ENCODE measurements at places on chromosomes 3 and 15. TPM values are rescaled to one million over a fixed set of nuclear protein-coding genes. Genes with fewer than 3 reads are reported as not detected.

DNA sequence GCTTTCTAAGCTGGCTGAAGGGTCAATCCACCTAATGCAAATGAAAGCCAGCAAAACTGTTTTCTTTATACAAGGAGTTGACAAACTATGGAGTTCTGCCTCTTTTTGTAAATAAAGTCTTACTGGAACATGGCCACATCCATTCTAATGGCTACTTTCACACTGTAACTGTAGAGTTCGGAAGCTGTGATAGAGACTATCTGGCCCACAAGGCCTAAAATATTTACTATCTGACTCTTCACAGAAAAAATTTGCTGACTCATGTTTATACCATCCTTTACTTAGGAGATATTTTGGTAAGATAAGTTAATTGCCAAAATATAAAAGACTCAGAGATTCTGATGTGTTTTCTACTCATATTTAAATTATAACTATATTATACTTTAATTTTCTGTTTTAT lies 93.7 kb upstream of the GK5 start:
- no peak for DNase-seq

DNA sequence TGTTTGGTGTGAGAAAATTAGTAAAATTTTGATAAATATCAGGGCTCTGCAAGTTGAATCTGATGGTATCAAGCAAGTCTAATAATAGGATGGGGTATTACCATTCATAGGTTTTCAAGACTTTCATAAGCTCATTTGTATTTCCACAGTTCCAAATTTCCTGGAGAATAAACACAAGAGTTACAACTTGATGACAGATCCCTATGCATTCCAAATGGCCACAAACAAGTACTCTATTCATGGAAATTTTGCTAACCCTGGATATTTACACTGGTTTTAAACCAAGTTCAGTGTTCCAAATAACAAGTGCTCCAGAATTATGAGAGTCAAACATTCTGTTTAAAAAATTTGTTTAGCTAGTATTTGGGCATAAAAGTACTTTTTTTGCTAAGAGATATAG lies 75.0 kb upstream of the CNTN6 start:
- DNase-seq, result peak; percentile 2

GRCh38 chr3:96619475-96619874 lies 194.9 kb upstream of the EPHA6 start:
- no peak for DNase-seq

DNA sequence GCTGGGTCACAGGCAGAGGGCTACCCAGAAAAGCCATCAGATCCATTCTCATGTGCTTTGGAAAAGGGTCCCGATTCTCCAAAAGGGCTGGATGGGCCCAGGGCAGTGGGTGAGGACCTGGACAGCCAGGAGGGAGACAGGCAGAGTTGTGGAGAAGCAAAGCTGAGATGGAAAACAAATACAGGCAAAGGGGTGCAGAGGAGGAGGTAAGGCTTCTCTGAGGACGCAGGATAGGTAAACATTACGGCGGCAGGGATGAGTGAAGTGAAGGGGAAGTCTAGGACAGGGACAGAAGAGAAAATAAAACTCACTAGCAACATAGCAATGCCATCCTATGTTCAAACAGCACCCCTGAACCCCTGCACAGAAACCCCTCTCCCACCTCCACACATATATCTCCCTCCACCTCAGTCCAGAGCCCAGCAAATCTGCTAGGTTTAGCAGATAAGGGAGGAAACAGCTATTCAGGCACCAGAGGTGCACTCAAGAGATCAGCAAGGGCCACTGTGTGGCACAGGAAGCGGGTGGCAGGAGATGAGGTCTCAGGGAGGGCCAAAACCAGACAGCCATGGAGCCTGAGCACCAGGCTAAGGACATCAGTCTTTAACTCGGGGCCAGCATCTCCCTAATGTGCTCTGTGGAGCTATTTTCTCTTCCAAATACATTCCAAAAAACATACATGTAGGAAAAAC lies 51.3 kb downstream of the HOMER2 start:
- no peak for DNase-seq

DNA sequence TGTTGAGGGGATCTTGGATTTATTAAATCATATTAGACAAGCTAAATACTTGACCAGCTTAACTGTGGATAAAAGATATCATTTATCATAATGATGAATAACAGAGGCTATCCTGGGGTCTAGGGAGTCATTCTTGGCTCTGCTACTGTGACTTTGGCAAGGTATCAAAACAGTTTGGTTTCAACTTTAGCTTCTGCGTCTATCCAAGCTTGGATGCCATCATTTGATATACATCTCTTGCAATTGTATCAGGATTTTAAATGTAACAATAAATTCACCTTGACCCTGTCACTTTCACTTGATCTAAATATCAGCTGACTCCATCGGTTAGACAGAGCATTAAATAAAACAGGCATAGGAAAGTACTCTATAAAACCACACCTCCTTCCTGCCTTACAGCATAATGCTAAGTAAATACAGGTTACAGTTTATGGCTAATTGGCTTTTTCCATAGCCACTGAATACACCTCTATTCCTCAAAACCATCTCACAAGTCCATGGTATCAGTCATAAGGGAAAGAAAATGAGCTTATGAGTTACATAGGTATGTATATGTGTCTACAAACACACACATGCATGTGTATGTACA lies 262.9 kb downstream of the CTNNB1 start:
- no peak for DNase-seq

ALS2CL gene
- 12.4 TPM for polyA plus RNA-seq

- no peak for DNase-seq
Measured at GRCh38 chr15:83107841-83108181, 366 bp downstream of the TM6SF1 start.

GRCh38 chr3:148233403-148233802 lies 464.3 kb upstream of the AGTR1 start:
- DNase-seq, result no peak

LRRC31 gene
- polyA plus RNA-seq, result 0.38 TPM

- no peak for DNase-seq
Measured at GRCh38 chr3:108126348-108126747, 35.5 kb upstream of the CD47 start.

All from left kidney (tissue), 8 donors.